ENCODE measurements at places on chromosomes 3 and 15.

DNA sequence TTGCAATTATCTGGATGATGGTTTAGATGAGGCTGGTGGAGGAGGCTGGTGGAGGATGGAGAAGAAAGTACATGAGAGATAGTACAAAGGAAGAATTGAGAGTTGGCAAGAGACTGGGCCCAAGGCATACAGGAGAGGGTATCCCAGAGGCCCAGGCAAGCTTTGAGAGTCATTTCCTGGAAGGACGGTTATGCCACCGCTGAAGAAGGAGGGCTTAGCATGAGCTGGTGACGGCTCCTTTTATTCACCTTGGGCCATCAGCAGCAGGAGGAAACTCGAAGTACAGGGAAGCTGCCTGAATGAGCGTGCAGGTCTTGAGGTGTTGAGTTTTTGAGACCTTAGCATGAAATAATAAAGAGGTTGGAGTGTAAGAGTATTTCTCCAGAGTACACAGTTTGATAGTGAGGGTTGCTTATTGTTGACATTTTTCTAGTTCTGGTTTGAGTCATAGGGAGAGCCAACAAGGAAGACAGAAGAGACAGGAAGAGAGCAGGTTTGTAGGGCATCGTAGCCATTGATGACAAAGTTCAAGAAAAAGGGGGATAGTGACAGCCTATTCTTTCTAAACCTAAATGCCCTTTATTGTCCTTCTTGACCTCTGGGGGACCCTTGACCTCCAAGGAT is 13.8 kb downstream of the THSD4 start:
- DNase-seq = no peak

GRCh38 chr3:23365066-23365465 is 161.9 kb downstream of the UBE2E2 start:
- DNase-seq = no peak

- no peak for DNase-seq
Measured at GRCh38 chr3:9079676-9080075, 116.4 kb upstream of the RAD18 start.

- no peak for DNase-seq
Measured at GRCh38 chr3:53131096-53131495, 861 bp upstream of the RFT1 start.

DNA sequence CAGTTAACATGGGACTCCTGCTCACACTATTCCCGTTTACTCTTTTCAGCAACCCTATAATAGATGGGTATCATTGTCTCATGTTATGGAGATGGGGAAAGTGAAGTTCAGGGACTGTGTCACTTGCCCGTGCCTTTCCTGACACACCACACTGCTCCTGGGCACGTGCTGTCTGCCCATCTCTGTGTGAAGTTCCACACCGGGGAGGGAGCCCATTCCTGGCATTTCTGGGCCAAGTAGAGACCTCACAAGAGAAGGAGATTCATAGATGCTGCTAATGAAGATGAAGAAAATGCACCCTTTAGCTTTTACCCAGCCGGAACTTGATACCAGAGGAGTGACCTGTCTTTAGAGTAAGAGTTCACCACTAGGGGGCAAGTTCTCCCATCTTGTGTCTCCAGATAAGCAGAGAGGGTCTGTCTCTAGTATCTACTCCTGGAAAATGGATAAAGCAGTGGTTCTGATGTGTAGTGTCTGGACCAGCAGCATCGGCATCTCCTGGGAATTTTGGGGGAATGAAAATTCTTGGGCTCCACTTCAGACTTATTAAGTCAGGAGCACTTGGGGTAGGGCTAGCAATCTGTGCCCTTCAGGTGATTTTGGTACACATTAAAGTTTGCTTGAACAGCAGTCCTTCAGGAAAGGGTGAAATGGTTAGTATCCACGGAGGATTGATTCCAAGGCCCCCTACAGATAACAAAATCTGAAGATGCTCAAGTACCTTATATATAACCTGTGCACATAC is 2.0 kb upstream of the TOPBP1 start:
- DNase-seq = no peak

GRCh38 chr15:71115567-71116351 is 488 bp downstream of the THSD4 start:
- DNase-seq = no peak

Data from activated CD4-positive, CD25-positive, alpha-beta regulatory T cell (primary cell).